ENCODE measurements at places on chromosomes 16 and 17.
A peak's percentile ranks its signal among the peaks of the same experiment; 100 is the strongest.

GRCh38 chr17:48310748-48311213 is 119.2 kb downstream of the SKAP1 start:
- no peak for DNase-seq

- DNase-seq = peak; percentile 57
Observed at GRCh38 chr17:82449131-82449882, 1.2 kb downstream of the CYBC1 start.

DNA sequence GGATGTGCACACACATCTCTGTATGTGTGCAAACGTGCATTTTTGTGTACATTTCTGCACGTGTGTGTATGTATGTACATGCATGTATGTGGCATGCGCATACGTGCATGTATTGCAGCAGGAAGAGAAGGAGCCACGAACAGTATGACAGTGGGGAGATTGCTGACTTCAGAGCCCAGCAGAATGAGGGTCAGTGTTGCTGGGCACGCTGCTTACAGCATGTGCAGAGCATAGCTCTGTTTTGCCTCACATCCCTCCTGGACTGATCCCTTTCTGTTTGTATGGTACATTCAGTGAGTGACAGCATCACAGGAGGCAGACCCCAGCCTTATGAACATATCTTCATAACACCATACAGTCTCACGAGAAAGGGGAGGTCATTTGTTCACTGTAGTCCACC is 934.0 kb upstream of the EEF2KMT start:
- DNase-seq = no peak

- DNase-seq = no peak
Observed at GRCh38 chr17:17320911-17321220, 17.7 kb downstream of the NT5M start.

DNA sequence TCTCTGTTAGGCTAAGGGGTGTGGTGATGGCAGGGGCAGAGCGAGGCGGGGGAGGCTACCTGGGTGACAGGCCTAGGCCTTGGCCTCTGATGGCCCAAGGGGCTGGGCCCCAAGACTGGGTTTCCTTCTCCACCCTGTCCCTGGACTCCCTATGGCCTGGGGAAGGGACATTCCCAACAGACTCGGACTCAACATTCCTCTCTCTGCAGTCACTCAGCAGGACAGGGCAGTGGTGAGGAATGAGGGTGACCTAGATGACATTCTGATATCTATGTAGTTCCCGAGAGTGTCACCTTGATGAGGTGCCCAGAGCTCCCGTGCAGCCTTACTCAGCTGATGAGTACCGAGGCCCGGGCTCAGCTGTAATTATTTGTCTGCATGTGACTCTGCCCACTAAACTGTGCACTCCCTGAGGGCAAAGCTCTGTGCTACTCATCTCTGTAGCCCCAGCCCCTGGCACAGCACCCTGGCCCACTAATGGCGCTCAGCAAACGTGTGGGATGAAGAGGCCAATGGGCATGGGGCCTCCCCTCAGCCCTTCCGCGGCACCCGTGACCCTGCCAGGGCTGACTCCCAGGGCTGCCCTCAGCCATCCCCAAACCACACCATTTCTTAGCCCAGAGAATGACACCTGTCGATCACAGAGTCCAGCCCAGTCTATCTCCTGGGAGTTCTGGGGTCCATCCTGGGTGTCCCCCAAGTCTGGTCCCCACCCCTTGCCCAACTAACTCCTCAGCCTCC is 2.2 kb downstream of the PLCD3 start:
- no peak for DNase-seq

GRCh38 chr17:36972186-36972700 is 23.5 kb downstream of the AATF start:
- no peak for DNase-seq

- DNase-seq = no peak
Observed at GRCh38 chr17:1421470-1421869, 21.4 kb upstream of the YWHAE start.

GRCh38 chr16:84234321-84235241 is 5.2 kb downstream of the KCNG4 start:
- DNase-seq = no peak

- DNase-seq = no peak
Observed at GRCh38 chr17:80063830-80064585, 27.6 kb downstream of the CCDC40 start.

GRCh38 chr17:77160091-77160874 is 19.5 kb downstream of the SEC14L1 start:
- no peak for DNase-seq

DNA sequence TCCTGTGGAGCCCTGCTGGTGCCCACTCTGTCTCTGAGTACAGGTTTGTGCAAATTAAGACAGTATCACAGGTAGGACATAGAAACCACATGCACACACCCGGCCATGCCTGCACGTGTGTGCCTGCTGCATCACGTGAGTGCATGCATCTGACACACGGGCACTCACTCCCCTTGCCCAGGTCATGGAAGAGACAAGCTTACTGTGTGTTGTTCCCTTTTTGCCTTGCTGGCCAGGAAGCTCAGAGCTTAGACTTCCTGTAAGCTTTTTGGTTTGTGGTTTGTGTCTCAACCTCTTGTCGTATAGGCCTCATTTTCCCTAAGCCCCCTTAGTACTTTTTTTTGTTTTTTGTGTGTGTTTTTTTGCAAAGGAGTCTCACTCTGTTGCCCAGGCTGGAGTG is 25.0 kb downstream of the ZNF469 start:
- no peak for DNase-seq

DNA sequence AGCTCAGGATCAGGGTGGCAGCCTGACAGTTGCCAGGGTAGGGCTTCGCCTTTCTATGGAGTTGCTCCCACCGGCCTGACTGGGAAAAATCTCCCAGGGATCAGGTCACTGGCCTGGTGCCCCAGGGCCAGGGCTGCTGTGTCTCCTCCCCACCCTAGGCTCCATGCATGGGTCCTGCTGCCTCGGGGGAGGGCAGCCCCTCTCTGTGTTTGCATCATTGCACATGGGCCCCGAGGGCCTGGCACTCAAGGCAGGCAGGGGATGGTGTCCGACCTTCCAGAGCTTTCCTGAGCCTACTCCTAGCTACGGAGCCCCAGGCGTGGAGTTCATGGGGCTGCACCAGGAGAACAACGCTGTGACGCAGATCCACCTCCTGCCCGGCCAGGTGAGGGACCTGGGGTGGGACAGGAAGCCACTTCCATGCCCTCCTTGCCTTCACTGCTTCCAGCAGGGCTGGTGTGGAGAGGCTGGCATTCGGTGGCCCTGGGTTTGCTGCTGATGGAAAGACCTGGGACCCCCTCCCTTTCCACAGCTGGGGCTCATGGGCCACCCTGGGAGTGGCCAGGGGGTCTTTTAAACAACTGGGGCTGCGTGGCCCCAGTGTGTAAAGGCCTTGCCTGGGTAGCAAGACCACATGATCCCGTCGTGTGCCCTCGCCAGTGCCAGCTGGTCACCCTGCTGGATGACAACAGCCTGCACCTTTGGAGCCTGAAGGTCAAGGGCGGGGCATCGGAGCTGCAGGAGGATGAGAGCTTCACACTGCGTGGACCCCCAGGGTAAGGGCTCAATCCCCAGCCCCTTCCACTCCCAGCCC is 29.5 kb upstream of the MYO15B start:
- no peak for DNase-seq

GRCh38 chr16:27720731-27721530 is 171.0 kb downstream of the KATNIP start:
- no peak for DNase-seq

- no peak for DNase-seq
Observed at GRCh38 chr17:50316016-50316587, 29.8 kb upstream of the XYLT2 start.

DNA sequence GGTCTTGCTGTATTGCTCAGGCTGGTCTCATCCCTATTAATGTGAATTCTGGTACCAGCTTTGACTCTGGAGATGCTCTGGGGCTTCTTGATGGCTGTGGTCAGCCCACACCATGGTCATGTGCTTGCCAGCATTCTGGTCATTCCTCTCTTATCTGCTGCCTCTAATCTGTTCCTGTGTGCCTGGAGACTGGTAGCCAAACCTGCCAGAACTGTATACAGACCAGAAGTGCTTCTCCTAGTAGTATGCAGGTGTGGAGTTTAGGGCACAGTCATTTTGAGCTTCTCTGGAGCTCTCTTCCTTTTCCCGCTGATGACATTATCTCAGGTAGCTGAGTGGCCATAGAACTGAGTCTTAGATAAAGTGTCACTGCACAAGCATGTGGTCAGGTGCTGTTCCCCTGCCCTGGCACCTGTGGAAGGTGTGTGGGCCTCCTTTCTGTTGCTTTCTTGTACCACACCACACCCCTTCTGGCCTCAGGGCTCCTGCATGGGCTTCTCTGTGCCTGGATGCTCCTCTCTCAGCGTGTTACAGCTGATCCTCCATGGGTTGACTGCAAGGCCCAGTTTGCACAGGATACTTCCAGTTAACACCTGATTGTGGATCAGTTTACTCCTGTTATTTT is 162.7 kb downstream of the SPECC1 start:
- DNase-seq = no peak

GRCh38 chr16:31080756-31081419 is 6.7 kb downstream of the ZNF646 start:
- no peak for DNase-seq

DNA sequence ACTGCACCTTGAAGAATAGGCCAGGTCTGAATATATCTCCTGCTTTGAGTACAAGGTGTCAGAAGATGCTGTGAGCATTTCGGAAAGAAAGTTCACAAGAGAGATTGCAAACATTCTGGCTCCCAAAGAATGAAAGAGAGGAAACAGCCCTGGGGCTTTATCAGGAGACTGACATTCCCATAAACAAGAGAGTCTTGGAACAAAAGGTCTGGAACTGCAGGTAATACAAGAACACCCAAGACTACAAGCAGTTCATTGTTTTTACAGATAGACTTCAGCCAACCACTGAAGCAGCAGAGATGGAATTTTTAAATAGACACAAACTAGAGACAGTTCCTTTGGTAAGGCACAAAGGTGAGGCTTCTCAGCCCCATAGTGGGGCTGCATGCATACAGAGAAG is 14.4 kb downstream of the HSD17B2 start:
- no peak for DNase-seq

GRCh38 chr17:41567317-41567716 is 4.5 kb downstream of the KRT9 start:
- no peak for DNase-seq

DNA sequence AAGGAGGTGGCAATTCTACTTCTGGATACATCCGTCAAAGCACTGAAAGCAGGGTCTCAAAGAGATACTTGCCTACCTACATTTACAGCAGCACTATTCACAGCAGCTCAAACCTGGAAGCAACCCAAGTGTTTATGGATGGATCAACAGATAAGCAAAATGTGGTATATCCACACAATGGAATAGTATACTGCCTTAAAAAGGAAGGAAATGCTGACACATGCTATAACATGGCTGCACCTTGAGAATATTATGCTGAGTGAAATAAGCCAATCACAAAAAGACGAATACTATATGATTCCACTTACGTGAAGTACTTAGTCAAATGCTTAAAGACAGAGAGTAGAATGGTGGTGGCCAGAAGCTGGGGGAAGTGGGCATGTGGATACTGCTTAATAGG is 336.2 kb downstream of the SLC39A11 start:
- no peak for DNase-seq

DNA sequence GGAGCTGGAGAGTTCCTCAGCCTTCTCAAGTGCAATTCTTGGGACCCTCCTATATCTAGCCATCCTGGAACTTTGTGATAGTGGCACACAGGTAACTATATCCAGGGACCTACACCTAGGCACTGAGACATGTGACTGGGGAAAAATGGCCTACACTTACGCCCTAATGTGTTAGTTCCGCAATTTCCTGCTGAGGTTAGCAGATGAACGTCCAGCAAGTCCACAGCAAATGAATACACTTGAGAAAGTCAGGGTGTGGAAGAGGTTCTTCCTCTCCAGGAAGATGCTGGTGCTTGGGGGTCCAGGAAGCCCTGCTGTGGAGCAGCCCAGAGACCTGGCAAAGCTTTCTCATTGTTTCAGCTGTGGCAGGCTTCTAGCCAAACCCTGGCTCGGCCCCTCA is 20.8 kb downstream of the PIK3R5 start:
- no peak for DNase-seq

GRCh38 chr16:920717-921116 is 50.1 kb downstream of the LMF1 start:
- no peak for DNase-seq

DNA sequence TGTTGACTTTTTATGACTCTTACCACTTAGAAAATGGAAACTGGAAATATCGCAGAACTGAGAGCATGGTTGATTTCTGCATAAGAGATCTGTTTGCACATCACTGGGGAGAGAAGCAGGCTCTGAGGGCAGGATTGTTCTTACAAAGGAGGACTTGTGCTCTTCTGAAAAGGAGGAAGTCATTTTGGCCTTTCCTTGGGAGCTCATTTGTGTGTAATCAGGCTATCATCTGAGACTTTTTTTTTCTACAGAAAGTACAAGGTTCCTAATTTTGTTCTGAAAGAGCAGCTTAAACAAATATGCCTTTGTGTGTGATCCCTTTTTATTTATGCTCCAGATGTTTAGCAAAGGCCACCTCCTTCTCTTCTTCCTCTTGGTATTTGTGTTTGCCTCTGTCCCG is 145.7 kb upstream of the CACNG5 start:
- no peak for DNase-seq

GRCh38 chr16:2786061-2786825 is 1.1 kb downstream of the PRSS33 start:
- no peak for DNase-seq

DNA sequence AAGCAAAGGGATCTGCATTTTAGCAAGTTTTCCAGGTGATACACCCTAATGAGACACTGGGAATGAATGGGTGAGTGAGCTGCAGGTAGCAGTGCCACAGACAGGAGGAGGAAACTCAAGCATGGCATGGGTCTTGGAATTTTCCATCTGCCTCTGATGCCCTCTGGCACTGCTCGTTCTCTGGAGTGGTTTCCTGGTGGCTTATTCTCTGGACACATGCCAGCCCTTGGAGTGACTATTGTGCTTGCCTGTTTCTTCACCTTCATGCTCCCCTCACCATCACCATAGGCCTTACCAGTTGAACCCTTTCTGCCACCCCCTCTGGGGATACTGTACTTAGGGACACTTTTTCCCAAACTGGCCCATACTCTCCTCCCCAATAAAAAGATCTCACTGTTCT is 1.6 kb downstream of the COASY start:
- no peak for DNase-seq

DNA sequence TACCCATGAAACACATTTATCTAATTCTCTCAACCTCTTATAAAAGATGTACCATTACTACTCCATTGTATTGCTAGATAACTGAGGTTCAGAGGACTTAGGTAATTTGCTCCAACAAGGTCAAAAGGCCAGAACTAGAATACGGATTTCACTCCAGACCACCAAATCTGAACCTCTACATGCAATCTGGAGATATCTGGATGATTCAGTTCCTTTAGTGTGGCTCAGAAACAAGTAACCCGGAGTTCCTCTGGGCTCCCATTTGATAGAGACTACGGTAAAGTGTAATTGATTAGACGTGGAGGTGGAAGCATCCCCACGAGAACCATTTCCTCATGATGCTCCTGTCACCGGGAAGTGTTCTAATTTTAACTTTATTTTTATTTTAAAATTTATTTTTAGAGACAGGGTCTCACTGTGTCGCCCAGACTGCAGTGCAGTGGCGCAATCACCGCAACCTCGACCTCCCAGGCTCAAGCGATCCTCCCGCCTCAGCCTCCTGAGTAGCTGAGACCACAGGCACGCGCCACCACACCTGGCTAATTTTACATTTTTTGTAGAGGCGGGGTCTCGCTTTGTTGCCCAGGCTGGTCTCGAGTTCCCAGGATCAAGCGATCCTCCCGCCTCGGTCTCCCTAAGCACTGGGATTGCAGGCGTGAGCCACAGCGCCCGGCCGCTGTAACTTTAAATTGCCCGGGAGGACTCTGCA is 608 bp upstream of the COX10 start:
- DNase-seq = no peak

GRCh38 chr16:72107371-72107770 is 13.7 kb downstream of the DHX38 start:
- DNase-seq = no peak

- DNase-seq = no peak
Observed at GRCh38 chr16:84714028-84714427, 14.2 kb downstream of the USP10 start.

Measured in activated naive CD4-positive, alpha-beta T cell treated with anti-CD3 and anti-CD28 coated beads, Interleukin-2, amount 50 U/mL, for 16 hours (primary cell).